ENCODE measurements at places on chromosomes 16 and 17.

DNA sequence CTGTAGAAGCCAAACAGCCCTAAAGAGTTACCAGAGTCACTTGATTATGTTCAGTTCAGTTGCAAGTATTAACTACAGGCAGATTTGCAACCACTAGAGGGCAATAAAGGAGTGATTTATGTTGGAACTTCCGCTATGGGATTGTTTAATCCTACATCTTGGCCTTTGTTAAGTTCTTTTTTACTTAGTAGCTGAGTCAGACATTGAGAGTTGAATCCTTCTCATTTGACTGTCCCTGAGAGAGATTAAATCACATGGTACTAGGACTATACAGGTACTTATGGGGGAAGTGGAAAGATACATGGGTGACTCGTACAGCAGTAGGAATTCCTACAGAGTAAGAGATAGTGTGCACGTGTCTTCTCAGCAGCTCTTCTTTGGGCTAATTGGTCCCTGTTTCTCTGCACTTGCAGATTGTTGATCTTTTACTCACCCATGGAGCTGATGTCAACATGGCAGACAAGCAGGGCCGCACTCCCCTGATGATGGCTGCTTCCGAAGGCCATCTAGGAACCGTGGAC is 40.3 kb downstream of the CYB561 start:
- H3K4me1 ChIP-seq = peaks cover 12% of the 10 kb centered on the region
- H3K4me3 ChIP-seq = no peak overlapping the region
- peaks cover 17% of the 10 kb centered on the region for H3K36me3 ChIP-seq
- DNase-seq = no peak
- no peaks in the 10 kb centered on the region for H3K27me3 ChIP-seq
- H3K27ac ChIP-seq = no peak overlapping the region

DNA sequence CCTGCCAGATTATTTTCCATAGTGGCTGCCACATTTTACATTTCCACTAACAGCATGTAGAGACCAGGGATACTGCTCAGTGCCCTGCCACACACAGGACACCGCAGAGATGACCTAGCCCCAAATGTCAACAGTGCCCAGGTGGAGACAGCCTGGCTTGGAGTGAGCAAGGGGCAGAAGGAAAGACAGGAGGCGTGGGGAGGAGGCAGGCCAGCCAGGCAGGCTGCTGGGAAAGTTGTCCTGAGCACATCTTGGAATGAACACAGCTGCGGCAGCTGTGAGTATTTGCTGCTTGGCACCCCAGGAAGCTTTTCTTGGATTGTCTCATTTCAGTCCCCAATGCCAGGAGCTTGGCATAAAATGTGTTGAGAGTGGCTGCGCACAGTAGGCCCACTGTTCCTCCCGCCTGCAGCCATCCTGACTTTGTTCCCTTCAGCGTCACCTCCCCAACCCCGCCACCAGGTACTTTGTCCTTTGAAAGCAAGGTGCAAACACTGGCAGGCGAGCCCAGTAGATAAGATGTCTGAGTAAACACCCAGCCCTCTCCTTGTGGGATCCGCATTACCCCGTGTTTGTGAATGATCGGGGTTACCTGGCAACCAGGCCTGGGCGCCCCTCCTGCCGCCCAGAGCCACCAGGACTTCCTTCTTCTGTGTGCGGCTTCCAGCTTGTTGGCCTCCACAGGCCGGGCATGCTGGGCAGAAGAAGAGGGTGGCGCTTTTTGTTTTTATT is 114.0 kb downstream of the CMIP start:
- peak overlapping the region; percentile 90 for H3K27ac ChIP-seq
- H3K4me3 ChIP-seq = no peak overlapping the region
- H3K27me3 ChIP-seq = no peaks in the 10 kb centered on the region
- peaks cover 6% of the 10 kb centered on the region for H3K36me3 ChIP-seq
- H3K4me1 ChIP-seq = peaks cover 22% of the 10 kb centered on the region

GRCh38 chr17:59107306-59107670 is 608 bp upstream of the TRIM37 start:
- peaks cover 40% of the 10 kb centered on the region for H3K36me3 ChIP-seq
- H3K27me3 ChIP-seq = no peaks in the 10 kb centered on the region
- peak overlapping the region; percentile 59 for H3K27ac ChIP-seq
- H3K4me1 ChIP-seq = peaks cover 25% of the 10 kb centered on the region
- H3K4me3 ChIP-seq = peak overlapping the region; percentile 93
- no peak for DNase-seq

DNA sequence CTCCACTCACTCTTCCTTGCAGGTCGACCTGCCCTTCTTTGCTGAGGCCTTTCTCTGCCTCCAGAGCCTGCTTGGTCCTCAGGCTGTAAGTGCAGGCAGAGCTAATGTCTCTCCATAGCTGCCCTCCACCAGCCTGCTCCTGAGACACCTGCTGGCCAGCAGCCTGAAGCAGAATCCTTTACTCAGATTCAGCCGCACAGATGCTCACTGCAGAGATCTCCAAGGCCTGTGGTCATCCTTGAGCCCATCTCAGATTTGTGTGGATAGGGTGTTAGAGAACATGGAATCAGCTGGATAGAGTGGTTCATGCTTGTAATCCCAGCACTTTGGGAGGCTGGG is 11.5 kb downstream of the DEXI start:
- no peak for DNase-seq
- H3K27ac ChIP-seq = no peak overlapping the region
- H3K4me3 ChIP-seq = no peak overlapping the region
- H3K36me3 ChIP-seq = peaks cover 18% of the 10 kb centered on the region

- H3K4me1 ChIP-seq = peaks cover 10% of the 10 kb centered on the region
- H3K36me3 ChIP-seq = no peaks in the 10 kb centered on the region
- DNase-seq = peak; percentile 80
- H3K27ac ChIP-seq = no peak overlapping the region
- peaks cover 62% of the 10 kb centered on the region for H3K27me3 ChIP-seq
- peak overlapping the region; percentile 68 for H3K4me3 ChIP-seq
These were observed 3.0 kb downstream of the TNK1 start for GRCh38 chr17:7383742-7384488.

DNA sequence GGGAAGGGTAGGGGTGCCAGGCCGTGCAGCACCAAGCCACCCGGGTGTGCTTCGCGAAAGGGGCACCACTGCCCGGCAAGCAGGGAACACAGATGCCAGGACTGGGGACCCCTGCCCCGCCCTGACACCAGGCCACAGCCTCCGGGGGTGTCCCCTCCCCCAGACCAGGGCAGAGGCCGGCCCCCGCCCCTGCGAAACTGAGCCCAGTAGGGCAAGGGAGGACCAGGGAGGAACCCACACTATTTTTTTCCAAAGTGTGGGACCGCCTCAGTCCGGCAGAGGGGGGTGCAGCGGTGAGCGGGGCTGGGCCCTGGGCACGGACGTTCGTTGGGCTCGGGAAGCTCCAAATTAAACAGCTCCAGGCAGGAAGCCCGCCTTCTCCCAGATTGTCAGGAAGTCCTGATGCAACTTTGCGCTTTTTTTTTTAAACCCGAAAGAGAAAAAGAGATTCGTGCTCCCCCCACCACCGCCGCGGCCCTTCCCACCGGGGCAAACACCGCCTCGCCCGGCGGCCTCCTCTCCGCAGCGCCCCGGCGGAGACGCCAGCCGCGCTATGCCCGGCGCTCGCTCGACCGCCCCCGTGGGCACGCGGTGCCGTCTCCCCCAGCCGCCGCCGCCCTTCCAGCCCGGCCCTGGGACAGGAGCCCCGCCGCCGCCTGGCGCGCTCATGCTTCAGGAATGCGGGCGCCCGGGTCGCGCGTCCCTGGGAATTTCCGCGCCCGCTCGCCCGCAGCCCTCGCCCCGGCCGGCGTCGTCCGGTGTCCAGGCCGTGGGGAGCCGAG is 755 bp downstream of the PIEZO1 start:
- DNase-seq = peak; percentile 79
- no peaks in the 10 kb centered on the region for H3K36me3 ChIP-seq
- H3K27me3 ChIP-seq = peaks cover 70% of the 10 kb centered on the region
- H3K4me3 ChIP-seq = peak overlapping the region; percentile 76
- H3K4me1 ChIP-seq = peaks cover 22% of the 10 kb centered on the region

DNA sequence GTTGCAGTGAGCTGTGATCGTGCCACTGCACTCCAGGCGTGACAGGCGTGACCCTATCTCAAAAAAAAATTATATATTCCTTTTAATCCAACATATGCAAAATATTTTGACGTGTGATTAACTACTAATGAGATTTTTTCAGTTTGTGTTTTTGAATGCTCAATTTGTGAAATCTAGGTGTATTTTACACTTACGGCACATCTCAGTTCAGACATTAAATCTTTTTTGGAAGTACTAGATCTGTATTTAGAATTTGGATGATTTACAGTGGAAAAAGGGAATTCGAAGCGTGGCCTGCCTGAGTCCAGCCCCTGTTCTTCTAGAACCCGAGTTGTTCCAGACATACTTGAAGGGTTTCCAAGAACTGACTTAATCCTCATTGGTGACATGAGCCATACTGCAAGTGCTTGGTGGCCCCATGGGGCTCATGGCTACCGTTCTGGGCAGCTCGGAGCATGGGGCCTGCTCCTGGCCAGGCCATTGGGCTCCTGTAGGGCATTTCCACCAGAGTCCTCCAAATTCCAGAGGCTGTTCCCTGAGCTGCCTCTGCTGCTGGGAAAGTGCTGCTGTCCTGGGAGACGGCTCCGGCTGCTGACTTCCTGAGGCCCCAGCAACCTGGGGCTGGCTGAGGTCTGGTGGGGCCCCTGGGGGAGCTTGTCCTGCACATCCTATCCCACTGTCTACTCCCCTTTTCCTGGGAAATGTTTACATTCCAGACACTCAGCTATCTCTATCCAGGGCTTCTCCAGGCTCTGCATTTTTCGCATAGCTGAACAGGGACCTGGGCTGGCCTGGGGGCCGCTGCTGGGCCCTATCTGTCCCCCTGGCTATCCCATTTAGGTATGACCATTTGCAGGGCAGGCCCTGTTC is 27.2 kb downstream of the LLGL2 start:
- H3K4me3 ChIP-seq = no peak overlapping the region
- peak overlapping the region; percentile 83 for H3K27ac ChIP-seq

- no peak overlapping the region for H3K4me3 ChIP-seq
- H3K27ac ChIP-seq = peak overlapping the region; percentile 91
- H3K27me3 ChIP-seq = peaks cover 12% of the 10 kb centered on the region
- H3K36me3 ChIP-seq = no peaks in the 10 kb centered on the region
- peaks cover 29% of the 10 kb centered on the region for H3K4me1 ChIP-seq
These were observed 85.1 kb downstream of the SLC39A11 start for GRCh38 chr17:73007407-73007806.

- no peak overlapping the region for H3K4me3 ChIP-seq
- no peak overlapping the region for H3K27ac ChIP-seq
- peaks cover 13% of the 10 kb centered on the region for H3K4me1 ChIP-seq
These were observed 30.3 kb downstream of the PIK3R5 start for GRCh38 chr17:8935191-8935590.

DNA sequence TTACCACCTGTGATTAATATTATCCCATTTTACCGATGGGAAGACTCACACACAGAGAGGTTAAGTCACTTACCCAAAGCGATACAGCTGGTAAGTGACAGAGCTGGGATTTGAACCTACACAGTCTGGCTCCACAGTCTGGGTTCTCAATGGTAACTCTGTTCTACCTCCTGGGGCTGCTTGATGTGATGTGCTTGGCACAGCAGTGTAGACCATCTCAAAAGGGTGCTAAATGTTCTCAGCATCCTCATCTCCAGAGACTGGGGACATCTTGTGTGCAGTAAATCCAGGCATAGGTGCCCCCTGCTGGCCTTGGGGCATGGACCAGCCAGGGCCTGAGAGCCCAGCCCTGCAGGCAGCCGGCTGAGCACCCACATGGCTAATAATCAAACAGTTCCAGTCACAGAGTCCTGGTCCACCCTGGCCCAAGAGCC is 15.4 kb upstream of the KATNB1 start:
- H3K4me3 ChIP-seq = no peak overlapping the region
- H3K36me3 ChIP-seq = no peaks in the 10 kb centered on the region
- H3K27me3 ChIP-seq = peaks cover 12% of the 10 kb centered on the region
- peak; percentile 56 for DNase-seq
- H3K27ac ChIP-seq = no peak overlapping the region
- H3K4me1 ChIP-seq = peaks cover 34% of the 10 kb centered on the region

DNA sequence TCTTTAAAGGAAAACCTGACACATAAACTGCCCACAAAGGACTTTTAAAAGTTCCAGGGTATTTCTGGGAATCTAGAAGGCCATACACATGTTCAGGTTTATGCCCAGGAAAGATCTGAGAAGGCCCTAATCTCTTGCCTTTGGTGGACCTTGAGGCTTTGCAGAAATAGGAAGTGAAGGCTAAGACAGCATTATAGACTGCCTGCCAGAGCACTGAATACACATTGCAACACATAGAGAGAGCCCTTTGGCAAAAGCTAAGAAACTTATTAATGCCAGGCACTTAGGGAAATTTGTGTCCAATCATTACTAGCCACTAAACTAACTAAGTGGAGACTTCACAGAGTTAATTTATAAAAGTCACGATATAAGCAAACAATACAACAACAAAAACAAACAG is 70.4 kb downstream of the MMD start:
- H3K27ac ChIP-seq = no peak overlapping the region
- no peaks in the 10 kb centered on the region for H3K4me1 ChIP-seq
- no peak overlapping the region for H3K4me3 ChIP-seq
- H3K36me3 ChIP-seq = no peaks in the 10 kb centered on the region
- peaks cover 4% of the 10 kb centered on the region for H3K27me3 ChIP-seq

GRCh38 chr17:74957935-74958740 is 14.4 kb downstream of the HID1 start:
- no peak overlapping the region for H3K27ac ChIP-seq
- no peak overlapping the region for H3K4me3 ChIP-seq
- peak; percentile 97 for DNase-seq

DNA sequence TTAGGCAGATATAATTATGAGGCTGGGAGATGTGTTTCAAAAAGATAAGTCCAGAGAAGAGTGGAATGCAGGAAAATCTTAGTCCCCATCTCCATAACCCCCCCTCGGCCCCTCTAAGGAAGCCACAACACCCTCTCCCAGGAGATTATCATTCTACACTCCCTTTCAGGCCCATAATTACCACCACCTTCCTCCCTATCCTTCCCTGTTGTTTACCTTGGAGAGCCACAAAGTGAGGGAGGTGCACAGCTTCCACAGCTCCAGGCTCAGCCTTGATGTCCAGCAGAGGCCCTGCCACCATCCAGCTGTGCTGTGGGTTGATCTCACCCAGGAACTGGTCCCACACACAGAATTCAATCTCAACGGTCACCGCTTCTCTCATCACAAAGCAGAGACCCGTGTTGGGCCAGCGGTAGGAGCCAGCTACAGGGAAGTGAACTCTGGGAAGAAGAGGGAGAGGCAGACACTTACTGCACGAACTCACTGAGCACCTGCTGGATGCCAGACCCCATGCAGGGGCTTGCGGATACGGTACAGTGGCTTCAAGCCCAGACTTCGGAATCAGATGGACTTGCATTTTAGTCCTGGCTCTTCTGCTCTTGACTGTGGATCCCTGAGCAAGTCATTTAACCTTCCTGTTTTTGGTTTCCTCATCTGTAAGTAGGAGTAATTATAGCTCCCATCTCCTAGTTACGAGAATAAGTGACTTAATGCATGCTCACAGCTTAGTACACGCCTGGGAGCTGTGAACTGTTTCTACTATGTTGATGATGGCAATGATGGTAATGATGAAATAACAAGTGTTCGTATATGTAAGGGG is 44.1 kb downstream of the MIS12 start:
- peaks cover 75% of the 10 kb centered on the region for H3K4me1 ChIP-seq
- H3K36me3 ChIP-seq = peaks cover 5% of the 10 kb centered on the region
- H3K4me3 ChIP-seq = no peak overlapping the region
- no peak overlapping the region for H3K27ac ChIP-seq
- H3K27me3 ChIP-seq = peaks cover 7% of the 10 kb centered on the region

Data from nephron progenitor cell (in vitro differentiated cells).